ENCODE measurements at places on chromosomes 12 and 14. TPM values are rescaled to one million over a fixed set of nuclear protein-coding genes. Genes with fewer than 3 reads are reported as not detected.

The USP44 gene
- total RNA-seq = 4.2 TPM

The ADAM20 gene
- total RNA-seq = 0.13 TPM

The LUM gene
- not detected for total RNA-seq

The KRT75 gene
- total RNA-seq = not detected

The PLA2G1B gene
- not detected for total RNA-seq

The CCND2 gene
- 90.6 TPM for total RNA-seq

The LIN7A gene
- 0.13 TPM for total RNA-seq

The NEUROD4 gene
- total RNA-seq = not detected

The KLRG1 gene
- total RNA-seq = 0.51 TPM

The POTEM gene
- not detected for total RNA-seq

The FOXN4 gene
- not detected for total RNA-seq

The GLT1D1 gene
- total RNA-seq = not detected

Data from dermis microvascular lymphatic vessel endothelial cell (primary cell).